ENCODE measurements at places on chromosomes 12 and 14. TPM values are rescaled to one million over a fixed set of nuclear protein-coding genes. Genes with fewer than 3 reads are reported as not detected.

Gene MUCL1
- total RNA-seq: not detected

Gene OTOGL
- total RNA-seq: 4.5 TPM

Gene FAM234B
- total RNA-seq: 7.1 TPM

Gene ERP27
- total RNA-seq: 27.3 TPM

Gene CDH24
- total RNA-seq: 6.4 TPM

DNA sequence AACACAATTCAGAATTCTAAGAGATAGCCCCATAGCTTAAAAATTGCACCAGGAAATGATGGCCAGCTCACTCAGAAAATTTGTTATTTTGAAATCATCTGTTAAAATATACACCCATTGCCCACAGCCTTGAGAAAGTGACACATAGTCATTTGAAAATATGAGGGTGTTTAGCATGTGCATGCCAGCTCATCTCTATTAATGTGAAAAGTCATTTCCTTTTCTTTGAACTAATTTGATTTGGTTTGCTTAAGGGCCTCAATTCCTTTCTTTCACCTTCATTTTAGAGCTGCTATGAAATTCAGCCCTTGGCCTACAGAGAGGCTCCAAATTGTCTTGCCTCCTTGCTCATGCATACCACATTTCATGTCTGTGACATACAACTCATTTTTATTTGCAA is 241.4 kb downstream of the PHLDA1 start:
- no peak for DNase-seq

- DNase-seq: no peak
Observed at GRCh38 chr12:32583534-32583933, 95.6 kb upstream of the DNM1L start.

DNA sequence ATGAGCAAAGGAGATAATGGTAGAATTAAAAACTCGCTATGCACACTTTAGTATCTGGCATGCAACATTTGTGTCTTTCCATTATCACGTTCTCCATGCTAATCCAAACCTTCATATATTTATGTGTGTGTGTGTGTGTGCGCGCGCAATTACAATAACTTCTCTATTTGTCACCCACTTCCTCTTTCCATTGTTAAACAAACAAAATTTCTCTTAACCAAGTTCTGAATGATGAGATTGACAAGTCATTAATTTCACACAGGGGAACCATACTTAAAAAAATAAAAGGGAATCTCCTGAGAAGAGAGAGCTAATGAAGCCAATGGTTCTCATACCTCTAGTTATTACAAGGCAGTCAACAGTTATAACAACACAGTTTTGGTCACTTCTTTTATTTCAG is 575.9 kb upstream of the MDGA2 start:
- DNase-seq: no peak

GRCh38 chr14:76769636-76770292 is 8.5 kb downstream of the VASH1 start:
- DNase-seq: no peak

- no peak for DNase-seq
Observed at GRCh38 chr12:27593266-27593665, 69.3 kb downstream of the PPFIBP1 start.

DNA sequence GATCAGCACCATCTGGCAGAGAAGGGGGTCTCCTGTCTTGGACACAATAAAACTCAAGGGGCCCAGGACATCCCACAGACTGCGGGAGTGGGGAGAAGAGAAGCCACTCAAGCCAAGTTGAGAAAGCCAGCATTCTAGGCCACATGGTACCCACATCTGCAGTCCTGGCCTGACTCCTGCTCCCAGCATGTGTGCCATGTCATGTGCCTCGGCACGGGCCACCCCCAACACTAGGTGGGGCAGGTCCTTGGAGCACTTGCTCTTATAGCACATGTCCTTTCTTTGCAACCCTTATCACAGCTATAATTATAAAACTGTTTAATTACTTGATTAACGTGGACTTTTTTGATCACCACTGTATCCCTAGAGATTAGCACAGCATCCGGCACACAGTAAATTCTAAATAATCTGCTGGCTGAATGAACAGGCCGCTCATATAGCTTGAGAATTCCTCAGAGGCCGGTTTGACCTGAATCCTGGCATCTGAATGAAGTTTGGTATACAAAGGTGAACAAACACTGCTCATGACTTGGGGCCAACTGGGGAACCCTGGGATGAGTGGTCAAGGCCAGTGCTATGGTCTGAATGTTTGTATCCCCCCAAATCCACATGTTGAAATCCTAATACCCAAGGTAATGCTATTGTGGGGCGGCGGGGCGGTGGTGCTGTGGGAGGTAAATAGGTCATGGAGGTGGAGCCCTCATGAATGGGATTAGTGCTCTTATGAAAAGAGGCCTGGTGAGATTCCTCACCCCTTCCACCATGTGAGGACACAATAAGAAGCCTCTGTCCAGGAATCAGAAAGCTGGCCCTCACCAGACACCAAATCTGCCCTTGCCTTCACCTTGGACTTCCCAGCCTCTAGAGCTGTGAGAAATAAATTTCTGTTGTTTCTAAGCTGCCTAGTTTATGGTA is 6.6 kb downstream of the NCKAP5L start:
- DNase-seq: no peak

DNA sequence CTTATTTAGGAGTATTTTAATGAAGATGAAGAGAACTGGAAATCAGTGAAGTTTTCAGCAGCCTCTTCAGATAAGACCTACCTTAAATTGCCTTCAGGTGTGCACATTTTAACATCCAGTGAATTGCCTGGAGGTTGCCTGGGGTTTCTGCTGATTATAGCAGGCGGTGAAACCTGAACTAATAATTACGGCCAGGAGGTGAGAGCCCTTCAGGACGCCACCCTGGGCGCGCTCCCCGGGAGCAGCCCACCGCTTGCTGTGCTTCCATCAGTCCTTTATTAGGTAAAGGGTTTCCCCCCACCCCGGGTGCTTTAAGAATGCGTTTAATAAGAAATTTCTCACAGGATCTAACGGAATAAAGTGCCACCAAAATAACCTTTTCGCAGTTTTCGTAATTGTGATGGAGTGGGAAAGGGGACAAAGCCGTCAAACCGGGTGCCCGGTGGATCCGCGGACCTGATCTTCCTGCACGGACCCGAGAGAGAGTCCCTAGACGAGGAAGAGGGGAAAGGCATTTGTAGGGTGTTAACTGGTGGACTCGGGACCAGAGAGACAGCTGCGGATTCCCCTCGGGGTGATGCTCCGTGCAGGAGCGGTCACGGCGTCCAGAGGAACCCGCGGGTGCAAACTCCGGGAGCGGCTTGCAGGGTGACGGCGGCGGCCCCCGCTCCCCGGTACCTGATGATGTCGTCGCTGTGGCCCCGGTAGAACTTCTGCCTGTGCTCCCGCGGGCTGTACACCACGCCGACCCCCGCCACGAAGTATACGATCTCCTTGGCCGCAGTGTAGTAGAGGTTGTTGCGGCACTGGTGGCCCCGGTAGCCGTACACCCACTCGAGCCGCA is 902 bp downstream of the EML5 start:
- DNase-seq: no peak

DNA sequence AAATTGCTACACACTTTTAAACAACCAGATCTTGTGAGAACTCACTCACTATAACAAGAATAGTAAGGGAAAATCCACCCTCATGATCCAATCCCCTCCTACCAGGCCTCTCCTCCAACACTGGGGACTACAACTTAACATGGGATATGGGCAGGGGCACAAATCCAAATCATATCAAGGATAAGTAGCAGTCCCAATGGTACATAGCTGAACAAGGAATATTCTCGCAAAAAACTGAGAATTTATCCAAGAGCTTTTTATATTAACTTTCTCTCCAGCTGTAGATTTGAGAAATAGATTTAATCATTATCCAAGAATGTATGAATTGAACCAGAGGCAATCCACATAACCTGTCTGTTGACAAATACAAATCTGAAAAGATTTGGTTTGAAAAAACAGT is 185.2 kb downstream of the TMTC3 start:
- no peak for DNase-seq

- no peak for DNase-seq
Observed at GRCh38 chr14:102835959-102836358, 58.7 kb downstream of the TRAF3 start.

GRCh38 chr12:102681747-102682146 is 201.4 kb upstream of the IGF1 start:
- no peak for DNase-seq
